MCF 10A (cell line): ENCODE measurements at places on chromosomes 5 and 9. TPM values are rescaled to one million over a fixed set of nuclear protein-coding genes. Genes with fewer than 3 reads are reported as not detected.

Gene CDH12
- total RNA-seq, result not detected in 2 replicates

- no peak for DNase-seq
Measured at GRCh38 chr5:171601266-171601881, 181.9 kb downstream of the FGF18 start.

DNA sequence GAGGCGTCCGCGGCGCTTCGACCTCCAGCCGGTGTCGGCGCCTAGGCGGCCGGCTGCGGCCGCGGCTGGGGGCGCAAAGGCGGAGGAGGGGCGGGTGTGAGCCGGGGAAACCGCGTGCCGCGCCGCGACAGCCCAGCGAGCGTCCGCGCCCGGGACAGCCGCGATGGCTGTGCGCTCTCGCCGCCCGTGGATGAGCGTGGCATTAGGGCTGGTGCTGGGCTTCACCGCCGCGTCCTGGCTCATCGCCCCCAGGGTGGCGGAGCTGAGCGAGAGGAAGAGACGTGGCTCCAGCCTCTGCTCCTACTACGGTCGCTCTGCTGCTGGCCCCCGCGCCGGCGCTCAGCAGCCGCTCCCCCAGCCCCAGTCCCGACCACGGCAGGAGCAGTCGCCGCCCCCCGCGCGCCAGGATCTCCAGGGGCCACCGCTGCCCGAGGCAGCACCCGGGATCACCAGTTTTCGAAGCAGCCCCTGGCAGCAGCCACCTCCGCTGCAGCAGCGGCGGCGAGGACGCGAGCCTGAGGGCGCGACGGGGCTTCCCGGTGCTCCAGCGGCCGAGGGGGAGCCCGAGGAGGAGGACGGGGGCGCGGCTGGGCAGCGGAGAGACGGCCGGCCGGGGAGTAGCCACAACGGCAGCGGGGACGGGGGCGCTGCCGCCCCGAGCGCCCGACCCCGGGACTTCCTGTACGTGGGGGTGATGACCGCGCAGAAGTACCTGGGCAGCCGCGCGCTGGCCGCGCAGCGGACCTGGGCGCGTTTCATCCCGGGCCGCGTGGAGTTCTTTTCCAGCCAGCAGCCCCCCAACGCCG is 605 bp downstream of the CHSY3 start:
- peak; percentile 47 for DNase-seq

DNA sequence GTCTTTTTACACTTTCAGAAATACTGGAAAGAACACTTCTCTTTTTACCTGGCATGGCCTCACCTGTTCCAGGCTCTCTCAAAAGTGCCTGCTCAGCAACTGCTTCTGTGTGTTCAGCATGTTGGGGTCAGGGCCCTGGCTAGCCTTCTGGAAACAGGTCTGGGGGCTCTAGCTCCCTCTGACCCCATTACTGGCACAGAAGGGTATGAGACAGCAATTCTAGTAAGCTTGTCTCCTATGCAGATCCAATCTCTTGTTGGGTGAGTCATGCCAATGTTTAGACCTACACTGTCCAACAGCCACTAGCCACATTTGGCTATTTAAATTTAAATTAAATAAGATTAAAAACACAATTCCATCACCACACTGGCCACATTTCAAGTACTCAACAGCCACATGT is 80.8 kb downstream of the MAPKAP1 start:
- DNase-seq, result no peak

GRCh38 chr5:123207081-123207537 is 118.1 kb downstream of the PRDM6 start:
- DNase-seq, result peak; percentile 16
